ENCODE measurements at places on chromosomes 6 and 20.

- no peak for DNase-seq
Measured at GRCh38 chr6:155121699-155122098, 126.6 kb downstream of the TIAM2 start.

DNA sequence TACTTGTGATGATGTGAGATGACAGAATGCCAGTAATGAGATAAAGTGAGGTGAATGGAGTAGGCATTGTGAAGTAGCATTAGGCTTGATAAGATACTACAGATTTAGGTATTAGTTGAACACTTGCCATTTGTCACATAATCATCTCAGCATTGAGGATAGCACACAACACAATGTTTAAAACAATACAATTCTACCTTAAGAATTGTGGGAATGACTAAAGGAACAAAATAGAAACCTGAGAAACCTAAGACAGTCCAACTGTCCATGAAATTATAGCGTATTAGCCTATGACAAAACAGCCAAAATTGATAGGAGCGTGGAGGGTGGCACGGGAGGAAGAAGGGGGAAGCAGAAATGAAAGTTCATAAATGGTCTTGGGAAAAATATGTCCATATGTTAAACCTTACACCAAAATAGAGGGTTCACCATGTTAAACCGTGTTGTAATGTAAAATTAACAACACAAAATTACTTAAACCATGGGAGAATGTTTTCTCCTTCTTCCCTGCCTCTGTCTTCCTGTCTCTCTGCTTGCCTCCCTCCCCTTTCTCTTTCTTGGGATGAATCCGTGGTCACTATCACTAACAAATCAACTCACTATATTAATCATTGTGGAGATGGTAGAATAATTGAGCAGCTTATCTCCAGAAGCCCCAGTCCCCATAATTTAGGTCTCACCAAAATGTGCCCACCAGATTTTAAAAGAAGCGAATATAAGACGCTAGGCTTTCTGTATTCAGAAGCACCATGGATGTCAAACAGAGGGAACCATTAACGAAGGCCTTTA lies 33.0 kb upstream of the HFE start:
- no peak for DNase-seq

DNA sequence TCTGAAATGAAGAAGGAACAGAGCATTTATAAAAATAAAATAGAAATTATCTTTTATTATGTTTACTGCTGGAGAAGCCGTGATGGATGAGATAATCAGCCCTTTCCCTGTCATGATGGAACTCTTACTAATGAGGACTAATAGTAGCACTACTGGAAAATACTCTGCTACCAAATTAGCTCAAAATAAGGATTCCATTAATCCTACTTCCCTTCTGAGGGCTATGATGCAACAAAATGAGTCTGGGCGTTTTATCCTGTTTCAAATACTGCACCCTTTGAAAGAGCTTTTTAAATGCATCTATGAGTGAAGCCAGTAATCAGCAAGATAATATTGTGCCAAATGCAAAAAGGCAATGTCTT lies 59.3 kb upstream of the CARMIL1 start:
- no peak for DNase-seq

GRCh38 chr6:167094436-167094819 lies 28.5 kb upstream of the CCR6 start:
- DNase-seq: no peak

DNA sequence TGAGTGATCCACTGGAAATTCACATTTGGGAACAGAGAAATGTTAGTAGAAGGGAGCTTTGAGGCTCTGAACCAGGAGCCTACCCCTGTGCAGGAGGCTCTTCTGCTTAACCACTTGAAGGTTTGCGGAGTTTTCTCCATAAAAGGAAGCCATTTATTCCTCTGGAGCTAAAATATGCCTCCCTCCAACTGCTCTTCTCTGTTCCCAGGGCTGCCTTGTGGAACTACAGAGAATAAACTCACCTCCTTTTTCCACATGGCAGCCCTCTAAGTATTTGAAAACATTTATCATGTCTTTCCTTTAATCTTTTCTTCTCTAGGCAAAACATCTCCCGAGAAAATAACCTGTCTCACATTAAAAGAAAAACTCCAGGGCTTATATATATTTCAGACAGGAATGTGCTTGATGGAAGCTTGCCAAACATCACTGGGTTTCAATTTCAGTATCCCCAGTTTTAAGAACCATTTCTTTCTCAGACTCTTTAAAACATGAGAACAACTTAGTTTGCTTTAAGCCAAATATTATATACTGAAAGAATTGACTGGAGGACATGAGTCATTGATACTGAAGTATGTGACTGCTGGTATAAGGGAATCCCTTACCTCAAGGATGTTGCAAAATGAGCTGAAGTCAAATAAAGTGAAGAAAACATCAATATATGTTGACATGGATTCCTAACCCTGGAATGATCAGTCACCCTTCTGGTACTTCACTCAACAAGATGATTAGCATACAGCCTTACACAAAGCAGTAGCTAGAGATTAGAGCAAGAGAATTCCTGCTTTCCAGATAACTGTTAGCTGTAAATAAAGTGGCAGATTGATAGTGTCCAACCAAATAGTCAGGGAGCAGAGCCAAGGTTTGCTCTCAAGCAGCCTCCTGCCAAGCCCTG lies 74.0 kb downstream of the ZBTB2 start:
- no peak for DNase-seq

GRCh38 chr20:2086177-2086979 lies 15.2 kb upstream of the STK35 start:
- DNase-seq: no peak

GRCh38 chr6:7566107-7566506 lies 23.9 kb upstream of the SNRNP48 start:
- DNase-seq: no peak

GRCh38 chr20:59150821-59151251 lies 12.8 kb upstream of the ZNF831 start:
- DNase-seq: no peak

GRCh38 chr6:137783710-137784109 lies 83.3 kb upstream of the TNFAIP3 start:
- DNase-seq: no peak

DNA sequence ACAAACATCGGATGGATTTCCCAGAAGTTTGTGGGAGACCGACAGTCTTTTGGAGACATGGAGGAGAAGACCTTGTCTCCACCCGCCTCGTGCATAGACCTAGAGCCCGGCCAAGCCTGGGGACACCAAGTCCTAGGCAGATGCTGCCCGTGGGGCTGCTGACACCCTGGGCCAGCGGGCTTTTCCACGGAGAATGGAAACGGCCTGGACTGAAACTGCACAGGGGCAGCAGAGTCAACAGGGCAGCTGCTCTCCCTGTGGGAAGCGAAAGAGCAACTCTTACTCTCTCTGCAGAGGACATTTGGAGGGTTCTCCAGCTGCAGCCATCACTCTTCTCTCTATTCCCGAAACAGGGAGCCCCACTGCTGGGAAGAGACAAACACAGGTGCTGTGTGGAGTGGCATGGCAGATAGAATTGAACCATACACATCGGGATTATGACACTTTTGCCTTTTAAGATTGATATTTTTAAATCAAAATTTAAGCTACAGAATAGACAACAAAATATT lies 401.2 kb downstream of the THBS2 start:
- DNase-seq: no peak

DNA sequence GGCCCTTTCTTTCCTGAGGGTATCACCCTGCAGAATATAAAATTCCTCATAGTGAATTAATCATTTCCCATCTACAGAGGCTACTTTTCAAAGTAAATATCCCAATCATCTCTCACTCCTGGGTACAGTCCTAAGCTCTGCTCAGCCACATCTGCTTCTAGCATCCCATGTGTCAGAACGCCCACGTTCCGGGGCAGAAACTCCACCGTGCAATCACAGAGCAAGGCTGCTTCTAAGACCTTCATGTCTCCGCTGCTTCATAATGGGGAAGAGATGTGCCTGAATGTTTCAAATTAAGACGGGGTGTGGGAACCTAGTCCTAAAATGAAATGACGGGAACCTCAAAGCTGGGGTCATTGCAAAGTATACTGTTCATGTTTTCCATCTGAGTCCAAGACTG lies 208.8 kb upstream of the GMDS start:
- DNase-seq: no peak

GRCh38 chr6:158268361-158269147 lies 43.7 kb upstream of the TULP4 start:
- no peak for DNase-seq

- DNase-seq: no peak
Measured at GRCh38 chr20:571754-572441, 28.3 kb upstream of the CSNK2A1 start.

GRCh38 chr20:5845681-5846615 lies 95.7 kb downstream of the SHLD1 start:
- DNase-seq: no peak

DNA sequence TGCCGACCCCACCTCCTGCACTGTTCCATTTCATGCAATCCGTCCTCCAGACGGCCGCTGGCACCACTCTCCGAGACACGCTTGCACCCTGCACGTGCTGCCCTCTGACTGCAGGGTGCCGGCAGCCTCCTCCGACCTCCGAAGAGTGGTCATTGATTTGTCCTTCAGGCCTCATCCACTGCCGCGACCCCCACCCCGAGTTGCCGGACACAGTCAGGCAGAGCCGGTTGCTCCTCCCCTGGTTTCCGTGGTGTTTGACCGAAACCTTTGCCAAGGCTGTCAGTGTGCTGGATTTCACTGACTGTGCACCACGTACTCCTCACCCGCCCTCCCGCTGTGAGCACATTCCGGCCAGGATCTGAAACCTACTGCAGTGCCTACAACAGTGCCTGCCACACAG lies 156.4 kb upstream of the PDE10A start:
- DNase-seq: no peak

- DNase-seq: no peak
Measured at GRCh38 chr6:150967381-150967780, 101.9 kb downstream of the MTHFD1L start.

DNA sequence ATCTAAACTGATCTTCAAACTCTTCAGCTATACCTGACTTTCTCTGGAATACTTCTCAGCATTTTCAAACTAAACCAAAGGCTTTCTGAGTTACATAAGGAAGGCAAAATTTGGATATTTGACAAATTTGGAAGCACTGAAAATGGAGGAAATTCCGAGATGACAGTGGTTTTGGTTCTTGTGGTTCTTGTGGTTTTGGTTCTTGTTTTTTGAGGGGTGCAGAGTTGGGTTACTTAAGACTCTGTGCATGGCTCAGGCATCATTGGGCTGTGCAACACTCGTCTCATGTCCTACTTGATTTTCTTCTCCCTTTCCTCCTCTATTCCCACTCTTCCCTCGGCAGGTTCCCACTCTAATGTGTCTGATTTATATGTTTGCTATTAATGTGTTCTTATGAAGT lies 78.0 kb downstream of the SLC22A3 start:
- DNase-seq: no peak

DNA sequence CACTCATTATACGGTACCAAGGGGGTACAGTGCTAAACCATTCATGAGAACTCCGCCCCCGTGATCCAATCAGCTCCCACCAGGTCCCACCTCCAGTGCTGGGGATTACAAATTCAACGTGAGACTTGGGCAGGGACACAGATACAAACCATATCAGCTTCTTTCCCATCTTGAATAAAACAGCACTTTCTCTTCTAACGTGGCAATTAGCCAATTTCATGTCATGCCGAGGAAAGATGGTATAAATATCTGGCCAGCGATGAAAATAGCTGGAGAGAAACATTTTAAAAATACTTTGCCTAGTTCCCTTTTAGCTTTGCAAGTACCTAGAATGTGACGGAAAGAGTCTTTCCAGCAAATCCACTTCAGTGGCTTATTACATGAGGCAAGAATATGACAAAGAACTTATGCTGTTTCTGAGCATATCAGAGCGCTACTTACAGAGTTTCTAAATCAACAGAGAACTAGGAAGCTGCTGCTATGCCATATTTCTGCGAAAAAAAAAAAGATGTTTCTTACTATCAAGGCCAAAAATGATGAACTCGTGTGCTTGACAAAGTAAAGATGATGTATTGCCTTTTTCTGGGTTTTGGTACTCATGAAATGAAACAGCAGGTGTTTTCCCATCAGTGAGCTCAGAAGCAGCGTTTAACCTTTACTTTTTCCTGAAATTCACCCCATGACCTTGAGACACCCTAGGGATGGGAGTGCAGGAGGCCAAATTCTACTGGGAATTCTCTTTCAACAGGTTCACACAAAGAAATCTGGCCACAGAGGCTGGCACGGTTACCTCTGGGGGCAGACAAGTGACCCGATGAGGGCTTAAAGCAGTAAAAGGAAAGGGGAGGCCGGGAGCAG lies 37.9 kb downstream of the AGPAT4 start:
- no peak for DNase-seq

DNA sequence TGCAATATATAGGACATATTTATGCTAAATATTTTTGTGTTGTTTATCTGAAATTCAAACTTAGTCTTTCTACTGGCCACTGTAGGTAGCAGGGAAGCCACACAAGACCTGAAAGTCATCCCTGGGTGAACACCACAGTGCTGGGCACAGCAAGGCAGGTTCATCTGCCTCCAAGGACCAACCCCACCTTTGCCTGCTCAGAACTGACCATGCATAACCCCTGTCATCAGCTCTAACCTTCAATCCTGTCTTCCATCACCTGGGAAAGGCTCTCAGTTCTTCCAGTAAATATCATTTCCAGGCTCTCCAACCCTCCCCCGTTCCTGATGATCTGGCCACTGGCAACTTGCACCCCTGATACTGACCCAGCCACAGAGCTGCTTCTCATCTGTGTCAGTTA lies 32.7 kb upstream of the CST7 start:
- DNase-seq: no peak

DNA sequence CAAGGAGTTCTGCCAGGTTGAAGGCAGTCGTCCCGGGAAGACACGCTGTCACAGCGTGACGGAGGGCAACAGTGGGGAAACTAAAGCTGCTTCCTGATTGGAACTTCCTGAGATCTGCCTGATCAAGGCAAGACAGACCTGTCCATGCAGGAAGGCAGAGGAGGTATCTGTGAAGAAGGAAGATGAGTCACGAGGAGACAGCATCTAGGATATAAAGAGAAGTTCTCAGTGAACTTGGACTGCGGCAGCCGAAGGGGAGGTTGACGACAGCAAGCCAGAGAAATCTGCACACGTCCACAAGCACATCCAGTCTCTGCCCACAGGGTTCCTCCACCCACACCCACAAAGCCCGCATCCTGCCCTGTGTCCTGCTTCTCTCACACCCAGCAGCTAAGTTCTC lies 38.6 kb downstream of the PREP start:
- no peak for DNase-seq

- DNase-seq: no peak
Measured at GRCh38 chr6:134474955-134475354, 157.0 kb upstream of the SGK1 start.

- no peak for DNase-seq
Measured at GRCh38 chr6:20463396-20463795, 61.7 kb downstream of the E2F3 start.

DNA sequence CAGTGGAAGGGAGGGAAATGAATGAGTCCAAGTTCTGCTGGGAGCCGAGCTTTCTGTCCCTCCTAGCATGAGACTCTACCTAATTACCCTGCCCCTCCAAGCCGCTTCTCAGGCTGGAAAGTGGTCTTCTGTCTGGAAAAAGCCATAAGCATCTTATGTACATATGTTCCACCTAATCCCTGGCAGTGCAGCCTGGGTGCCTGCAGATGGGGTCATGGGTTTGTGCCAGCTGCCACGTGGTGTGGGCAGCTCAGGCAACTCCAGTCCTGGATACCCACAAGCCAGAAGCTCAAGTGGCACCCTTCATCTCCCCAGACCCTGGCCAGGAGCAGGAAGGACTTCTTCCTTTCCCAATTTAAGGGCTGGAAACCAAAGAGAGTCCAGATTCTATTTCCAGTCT lies 253.1 kb downstream of the LY86 start:
- DNase-seq: no peak

- DNase-seq: no peak
Measured at GRCh38 chr6:12606616-12607015, 110.0 kb upstream of the PHACTR1 start.

All from stimulated activated CD8-positive, alpha-beta memory T cell treated with anti-CD3 and anti-CD28 coated beads, Interleukin-4, amount 100 ng/mL, for 1 hour (primary cell).